Kidney (tissue), 22 donors: ENCODE measurements at places on chromosomes 11 and 22. TPM values are rescaled to one million over a fixed set of nuclear protein-coding genes. Genes with fewer than 3 reads are reported as not detected.
A peak's percentile ranks its signal among the peaks of the same experiment; 100 is the strongest.

The PTPRJ gene
- 80.5 TPM for total RNA-seq

The ANAPC15 gene
- total RNA-seq: 30.0 TPM

GRCh38 chr11:102837156-102837555, 6.3 kb downstream of the MMP3 start:
- H3K36me3 ChIP-seq: no peaks in the 10 kb centered on the region
- no peak overlapping the region for H3K27ac ChIP-seq
- DNase-seq: no peak
- H3K4me3 ChIP-seq: no peak overlapping the region
- no peaks in the 10 kb centered on the region for H3K4me1 ChIP-seq

DNA sequence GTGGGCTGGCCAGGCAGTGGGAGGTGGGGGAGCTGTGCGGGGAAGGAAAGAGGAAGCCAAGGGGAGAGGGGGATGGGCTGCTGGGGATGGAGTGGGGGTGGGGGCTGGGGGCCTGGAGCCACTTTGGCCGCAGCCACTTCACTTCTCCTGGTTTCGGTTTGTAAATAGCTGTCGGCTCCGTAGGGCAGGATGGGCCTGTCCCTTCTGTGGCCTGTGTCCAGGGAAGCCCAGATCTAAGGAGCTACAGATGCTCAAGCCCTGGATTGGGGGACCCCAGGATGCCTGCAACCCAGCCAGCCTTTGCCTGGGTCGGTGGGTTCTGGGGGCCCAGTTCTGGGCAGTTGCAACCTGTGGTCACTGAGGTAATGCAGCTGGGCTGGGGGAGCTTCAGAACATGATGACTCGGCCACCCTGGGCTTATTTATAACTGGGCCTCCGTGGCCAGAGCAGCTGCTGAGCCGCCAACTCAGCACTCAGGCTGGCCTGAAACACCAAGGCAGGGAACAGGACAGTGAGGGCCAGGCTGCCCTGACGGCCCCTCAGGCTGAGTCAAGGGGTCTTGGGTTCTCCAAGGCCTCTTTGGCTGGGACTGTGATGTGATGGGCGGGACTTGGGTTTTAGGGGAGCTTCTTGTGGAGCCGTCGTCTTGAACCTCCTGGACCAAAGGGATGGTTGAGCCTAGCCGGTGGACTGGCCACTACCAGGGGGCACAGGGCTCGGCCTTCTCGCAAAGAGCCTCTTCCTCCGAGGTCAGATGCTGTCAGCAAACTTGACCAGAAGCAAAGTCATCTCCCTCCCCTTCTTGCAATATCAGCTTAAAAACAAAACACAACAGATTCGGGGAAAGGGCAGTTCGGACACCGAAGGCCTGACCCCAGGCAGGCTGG, 15.0 kb upstream of the SLC39A13 start:
- no peak overlapping the region for H3K4me3 ChIP-seq
- no peak for DNase-seq
- H3K4me1 ChIP-seq: no peaks in the 10 kb centered on the region
- H3K27ac ChIP-seq: peak overlapping the region; percentile 69
- H3K36me3 ChIP-seq: no peaks in the 10 kb centered on the region

The TRIM29 gene
- total RNA-seq: 32.9 TPM

DNA sequence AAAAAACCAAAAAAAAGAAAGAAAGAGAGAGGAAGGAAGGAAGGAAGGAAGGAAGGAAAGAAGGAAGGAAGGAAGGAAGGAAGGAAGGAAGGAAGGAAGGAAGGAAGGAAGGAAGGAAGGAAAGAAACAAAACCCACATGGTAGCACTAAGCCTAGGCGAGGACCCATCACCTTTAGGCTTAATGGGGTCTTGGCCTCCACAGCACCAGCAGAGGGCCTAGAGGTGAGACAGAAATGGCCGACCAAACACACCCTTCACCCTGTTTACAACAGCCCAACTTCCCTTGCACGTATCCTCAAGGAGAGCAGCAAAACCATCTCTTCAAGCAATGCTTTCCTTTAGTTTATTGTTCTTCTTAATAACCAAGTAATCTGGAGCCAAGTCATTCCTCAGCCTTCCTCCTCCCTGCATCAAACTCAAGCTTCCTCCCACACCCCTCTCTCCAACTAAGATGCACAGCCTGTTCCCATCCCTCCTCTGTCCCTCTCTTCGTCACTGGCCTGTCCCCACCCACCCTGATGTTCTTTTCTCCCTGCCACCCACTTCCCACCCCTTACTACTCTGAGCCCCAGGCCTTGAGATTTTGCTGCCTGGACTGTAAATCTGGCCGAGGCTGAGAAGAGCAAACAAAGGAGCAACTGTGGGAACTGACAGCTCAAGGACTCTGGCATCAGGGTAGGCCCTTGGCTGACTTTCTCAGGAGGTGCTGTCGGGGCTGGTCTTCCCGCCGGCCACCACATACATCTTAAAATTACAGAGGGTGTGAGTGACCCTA, 26.0 kb downstream of the POU2AF1 start:
- H3K36me3 ChIP-seq: no peaks in the 10 kb centered on the region
- no peak overlapping the region for H3K4me3 ChIP-seq
- DNase-seq: no peak
- H3K27me3 ChIP-seq: no peaks in the 10 kb centered on the region
- H3K4me1 ChIP-seq: no peaks in the 10 kb centered on the region

DNA sequence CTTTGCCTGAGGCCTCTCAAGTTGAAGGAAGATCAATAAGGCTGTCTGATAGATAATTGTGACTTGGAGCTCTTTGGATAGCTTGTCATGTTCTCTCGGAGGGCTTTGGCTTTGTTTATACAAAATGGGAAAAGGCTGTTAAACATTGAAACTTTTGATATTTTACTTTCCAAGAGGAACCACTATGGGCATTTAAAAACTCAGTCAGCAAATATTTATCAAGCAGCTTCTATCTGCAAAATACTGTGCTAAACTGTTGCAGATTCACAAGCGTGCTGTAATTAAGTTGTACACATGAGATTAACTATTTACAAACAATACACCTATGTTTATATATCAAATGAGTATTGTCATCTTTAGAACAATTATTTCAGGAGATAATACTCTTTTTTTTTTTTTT, 34.5 kb upstream of the SORL1 start:
- DNase-seq: no peak
- no peaks in the 10 kb centered on the region for H3K27me3 ChIP-seq
- H3K4me3 ChIP-seq: no peak overlapping the region

The KCNJ4 gene
- 0.13 TPM for total RNA-seq

DNA sequence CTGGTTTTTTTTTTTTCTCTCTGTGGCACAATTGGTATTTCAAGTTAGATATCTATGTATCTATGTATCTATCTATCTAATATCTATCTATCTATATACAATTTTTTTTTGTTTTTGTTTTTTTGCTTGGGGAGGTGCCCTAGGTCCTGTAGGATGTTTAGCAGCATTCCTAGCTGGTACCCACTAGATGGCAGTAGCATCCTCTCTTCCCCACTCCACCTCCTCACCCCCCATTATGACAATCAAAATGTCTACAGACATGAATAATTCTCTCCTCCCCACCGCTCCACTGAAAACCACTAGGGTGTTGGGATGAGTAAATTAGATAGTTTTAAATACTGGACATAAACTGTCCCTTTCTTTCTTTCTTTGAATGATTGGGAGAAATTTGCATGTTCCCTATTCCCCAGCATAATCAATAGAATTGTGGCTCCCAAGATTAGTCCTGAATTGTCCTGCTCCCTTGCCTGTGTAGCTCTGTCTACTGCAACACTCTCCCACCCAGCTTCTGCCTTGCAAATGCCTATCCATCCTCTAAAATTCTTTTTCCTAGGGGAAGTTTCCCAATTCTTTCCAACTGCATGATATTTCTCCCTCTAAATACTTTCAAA, 1152.4 kb downstream of the LRRC4C start:
- H3K27me3 ChIP-seq: no peaks in the 10 kb centered on the region
- peak; percentile 29 for DNase-seq
- H3K36me3 ChIP-seq: no peaks in the 10 kb centered on the region
- no peak overlapping the region for H3K4me3 ChIP-seq

The SLC25A17 gene
- total RNA-seq: 15.3 TPM

GRCh38 chr22:27467711-27468110, 333.8 kb downstream of the MN1 start:
- H3K27me3 ChIP-seq: no peaks in the 10 kb centered on the region
- no peak overlapping the region for H3K27ac ChIP-seq
- H3K4me1 ChIP-seq: no peaks in the 10 kb centered on the region

DNA sequence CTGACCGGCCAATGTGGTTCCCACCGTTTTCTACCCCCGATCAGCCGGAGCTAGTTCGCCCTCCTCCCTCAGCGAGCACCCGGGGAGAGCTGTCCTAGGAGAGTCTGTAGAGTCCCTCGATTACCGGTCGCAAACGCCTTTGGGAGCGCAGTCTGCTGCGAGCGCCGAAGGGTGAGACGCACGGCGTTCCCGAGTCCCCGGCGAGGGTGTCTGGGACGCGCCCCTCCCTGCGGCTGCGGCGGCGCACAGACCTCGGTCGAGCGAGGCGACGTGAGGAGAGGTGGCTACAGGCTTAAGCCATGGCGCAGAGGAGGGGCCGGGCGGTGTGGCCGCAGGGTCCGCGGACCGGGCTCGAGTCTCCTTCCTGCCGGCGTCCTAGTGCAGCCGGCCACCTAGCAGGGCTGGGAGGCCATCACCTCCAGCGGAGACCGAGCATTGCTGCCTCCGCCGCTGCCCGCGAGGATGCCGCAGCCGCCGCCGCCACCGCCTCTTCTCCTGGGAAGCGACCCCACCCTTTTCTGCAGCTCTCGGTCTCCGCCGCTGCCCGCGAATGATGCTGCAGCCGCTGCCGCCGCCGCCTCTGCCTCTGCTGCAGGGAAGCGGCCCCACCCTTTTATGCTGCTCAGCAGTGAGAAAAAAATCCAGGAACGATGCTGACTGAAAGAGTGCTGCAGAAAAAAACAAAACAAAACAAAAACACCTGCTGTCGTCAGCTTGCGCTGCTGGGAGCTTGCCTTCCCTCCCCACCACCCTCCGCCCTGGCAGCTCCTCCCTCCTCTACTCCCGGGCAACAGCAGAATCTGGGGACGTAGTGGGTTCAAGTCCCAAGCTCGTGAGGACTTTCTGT, at the start of gene MAP6:
MAP6 (minus strand) TSS at position 588 of the 847 bp plus-strand sequence. CDS start 669 bp downstream, outside the sequence.
- no peak within 1 kb of the TSS for H3K27ac ChIP-seq
- peaks cover 2% of the 10 kb centered on the region for H3K27me3 ChIP-seq
- H3K4me3 ChIP-seq: peak within 1 kb of the TSS; percentile 44
- H3K36me3 ChIP-seq: no peaks in the 10 kb centered on the region
- DNase-seq: peak; percentile 41

The ZNF280B gene
- total RNA-seq: 1.0 TPM

GRCh38 chr11:102927624-102927990, 27.9 kb downstream of the MMP13 start:
- H3K4me3 ChIP-seq: no peak overlapping the region
- DNase-seq: no peak
- H3K4me1 ChIP-seq: peaks cover 4% of the 10 kb centered on the region
- H3K36me3 ChIP-seq: no peaks in the 10 kb centered on the region
- peak overlapping the region; percentile 67 for H3K27ac ChIP-seq

DNA sequence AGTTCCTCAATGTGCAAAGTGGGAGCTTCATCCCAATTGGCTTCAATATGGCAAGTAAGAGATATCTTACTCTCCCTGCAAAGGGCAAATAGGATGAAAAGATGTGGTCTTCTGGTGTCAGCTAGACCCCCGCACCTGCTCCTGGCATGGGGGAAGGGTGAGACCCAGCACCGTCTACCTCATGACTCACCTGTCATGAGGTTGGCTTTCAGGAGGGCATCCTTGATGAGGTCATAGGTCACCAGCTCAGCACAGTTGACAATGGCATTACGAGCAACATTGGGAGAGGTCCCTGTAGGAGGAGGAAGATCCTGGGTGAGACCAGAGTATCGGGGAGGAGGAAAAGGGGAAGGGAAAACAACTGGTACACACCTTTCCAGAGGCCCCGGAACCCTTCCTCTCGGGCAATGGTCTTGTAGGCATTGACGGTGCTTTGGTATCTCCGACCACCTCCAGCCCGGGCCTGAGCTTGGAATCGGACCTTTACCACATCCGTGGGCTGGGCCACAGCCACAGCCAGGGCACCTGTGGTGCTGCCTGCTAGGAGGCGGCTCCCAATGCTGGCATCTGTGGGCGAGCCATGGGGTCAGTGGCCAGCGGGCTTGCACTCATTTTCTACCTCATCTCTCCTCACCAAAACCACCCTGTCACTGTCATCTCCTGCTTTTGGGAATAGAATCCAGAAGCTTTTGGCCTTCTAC, 6.0 kb downstream of the UCP2 start:
- no peaks in the 10 kb centered on the region for H3K27me3 ChIP-seq
- no peak overlapping the region for H3K4me3 ChIP-seq
- no peak overlapping the region for H3K27ac ChIP-seq
- DNase-seq: no peak
- H3K36me3 ChIP-seq: no peaks in the 10 kb centered on the region

GRCh38 chr11:77202941-77203900, 75.2 kb downstream of the MYO7A start:
- H3K36me3 ChIP-seq: no peaks in the 10 kb centered on the region
- no peak overlapping the region for H3K27ac ChIP-seq
- no peak for DNase-seq
- no peaks in the 10 kb centered on the region for H3K27me3 ChIP-seq
- H3K4me1 ChIP-seq: no peaks in the 10 kb centered on the region

DNA sequence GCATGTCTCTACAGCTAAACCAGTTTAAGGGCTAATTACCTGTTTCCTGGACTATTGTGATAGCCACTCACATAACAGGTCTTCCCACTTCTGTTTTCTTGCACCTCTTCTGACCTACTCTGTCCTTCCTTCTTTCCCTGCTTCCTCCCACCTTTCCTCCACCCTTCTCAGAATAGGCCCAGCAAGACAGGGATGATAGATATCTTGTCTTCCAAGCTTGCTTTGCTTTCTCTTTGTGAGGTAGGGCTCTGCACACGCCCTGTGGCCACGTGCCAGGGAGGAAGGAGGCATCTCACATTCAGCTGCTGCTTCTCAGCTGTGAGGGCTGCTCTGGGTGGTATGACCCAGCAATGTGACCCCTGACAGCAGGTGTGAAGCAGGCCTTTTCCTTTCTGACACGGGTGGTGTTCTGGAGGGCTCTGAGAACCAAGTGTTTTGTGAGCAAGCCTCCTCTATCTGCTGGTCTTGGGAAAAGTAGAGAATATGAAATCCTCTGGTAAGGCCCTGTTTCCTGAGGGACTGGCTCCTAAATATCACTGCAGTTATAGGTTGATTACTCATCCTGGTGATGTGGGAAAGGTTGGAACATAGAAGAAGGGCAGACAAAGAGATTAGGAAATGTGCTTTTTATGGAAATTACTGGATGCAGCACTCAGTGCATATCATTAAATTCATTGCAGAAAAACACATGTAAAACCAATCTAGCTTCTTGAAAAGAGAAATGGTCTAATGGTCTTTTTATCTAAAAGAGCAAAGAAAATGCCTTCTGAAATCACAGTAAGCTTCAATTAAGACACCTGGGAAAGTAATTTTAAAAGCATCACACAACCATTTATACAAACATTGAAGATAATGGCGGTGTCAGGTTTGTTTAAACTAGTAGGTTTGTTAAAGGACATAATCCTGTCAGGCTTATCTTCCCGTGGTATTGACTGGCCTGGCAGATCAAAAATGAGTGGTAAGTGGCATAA, 8.5 kb downstream of the AMOTL1 start:
- no peak overlapping the region for H3K27ac ChIP-seq
- peak; percentile 58 for DNase-seq
- no peaks in the 10 kb centered on the region for H3K36me3 ChIP-seq
- H3K4me1 ChIP-seq: peaks cover 6% of the 10 kb centered on the region

- no peak for DNase-seq
- no peaks in the 10 kb centered on the region for H3K4me1 ChIP-seq
- H3K27ac ChIP-seq: no peak overlapping the region
- no peaks in the 10 kb centered on the region for H3K36me3 ChIP-seq
- no peaks in the 10 kb centered on the region for H3K27me3 ChIP-seq
Observed at GRCh38 chr11:20493340-20493739, 105.8 kb downstream of the PRMT3 start.

The TBX10 gene
- total RNA-seq: not detected

The PATZ1 gene
- total RNA-seq: 40.9 TPM

GRCh38 chr11:73468590-73469161, 92.5 kb downstream of the RELT start:
- no peaks in the 10 kb centered on the region for H3K27me3 ChIP-seq
- no peak overlapping the region for H3K27ac ChIP-seq
- H3K4me1 ChIP-seq: no peaks in the 10 kb centered on the region
- H3K4me3 ChIP-seq: no peak overlapping the region
- no peak for DNase-seq
